Naive thymus-derived CD4-positive, alpha-beta T cell (primary cell): ENCODE measurements at places on chromosomes 12 and 14. TPM values are rescaled to one million over a fixed set of nuclear protein-coding genes. Genes with fewer than 3 reads are reported as not detected.

The DAO gene
- not detected for polyA plus RNA-seq

DNA sequence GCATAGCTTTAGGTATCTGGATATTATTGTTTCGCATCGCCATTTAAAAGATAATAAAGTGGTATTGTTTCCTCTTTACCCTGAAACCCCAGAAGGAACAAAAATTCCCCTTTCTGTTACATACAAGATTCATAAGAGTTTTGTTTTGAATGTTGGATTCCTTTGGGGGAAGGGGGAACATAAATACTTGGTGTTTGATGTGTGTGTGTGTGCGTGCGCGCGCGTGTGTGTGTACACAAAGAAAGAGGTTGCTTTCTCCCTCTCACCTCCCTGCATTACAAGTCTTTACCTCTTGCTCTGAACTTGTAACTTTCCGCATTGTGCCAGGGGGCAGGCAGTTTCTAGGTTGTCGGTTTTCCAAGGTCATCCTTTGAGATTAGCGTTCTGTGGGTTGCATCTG, 76.4 kb downstream of the GPATCH2L start:
- H3K27ac ChIP-seq = no peak overlapping the region
- DNase-seq = no peak
- H3K4me3 ChIP-seq = no peak overlapping the region
- H3K27me3 ChIP-seq = no peaks in the 10 kb centered on the region

DNA sequence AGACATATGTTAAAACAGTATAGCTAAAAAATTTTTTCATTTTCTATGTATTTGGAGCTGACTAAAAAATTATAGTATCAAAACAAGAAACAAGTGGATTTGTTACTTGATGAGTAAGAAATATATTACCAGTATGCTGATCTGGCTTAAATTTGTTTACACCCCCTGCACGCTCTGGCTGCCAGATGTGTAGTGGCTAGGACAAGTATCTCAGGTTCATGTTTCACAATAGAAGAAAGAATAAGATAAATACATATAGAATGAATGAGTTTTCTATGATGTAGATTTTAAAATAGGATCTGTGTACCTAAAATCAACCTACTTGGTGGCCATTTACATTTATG, 13.1 kb downstream of the NAA30 start:
- DNase-seq = no peak
- no peaks in the 10 kb centered on the region for H3K27me3 ChIP-seq
- peaks cover 5% of the 10 kb centered on the region for H3K36me3 ChIP-seq
- H3K4me1 ChIP-seq = no peaks in the 10 kb centered on the region
- H3K4me3 ChIP-seq = no peak overlapping the region
- no peak overlapping the region for H3K27ac ChIP-seq

- no peaks in the 10 kb centered on the region for H3K27me3 ChIP-seq
- DNase-seq = no peak
- no peak overlapping the region for H3K4me3 ChIP-seq
- no peaks in the 10 kb centered on the region for H3K4me1 ChIP-seq
- no peak overlapping the region for H3K27ac ChIP-seq
- no peaks in the 10 kb centered on the region for H3K36me3 ChIP-seq
Observed at GRCh38 chr14:81589381-81590065, 55.9 kb upstream of the SEL1L start.

The RHEBL1 gene
- polyA plus RNA-seq = 1.8 TPM

GRCh38 chr12:130041983-130042812, 120.1 kb upstream of the FZD10 start:
- no peak overlapping the region for H3K4me3 ChIP-seq
- no peak overlapping the region for H3K27ac ChIP-seq
- peak; percentile 45 for DNase-seq

The HCAR1 gene
- not detected for polyA plus RNA-seq

DNA sequence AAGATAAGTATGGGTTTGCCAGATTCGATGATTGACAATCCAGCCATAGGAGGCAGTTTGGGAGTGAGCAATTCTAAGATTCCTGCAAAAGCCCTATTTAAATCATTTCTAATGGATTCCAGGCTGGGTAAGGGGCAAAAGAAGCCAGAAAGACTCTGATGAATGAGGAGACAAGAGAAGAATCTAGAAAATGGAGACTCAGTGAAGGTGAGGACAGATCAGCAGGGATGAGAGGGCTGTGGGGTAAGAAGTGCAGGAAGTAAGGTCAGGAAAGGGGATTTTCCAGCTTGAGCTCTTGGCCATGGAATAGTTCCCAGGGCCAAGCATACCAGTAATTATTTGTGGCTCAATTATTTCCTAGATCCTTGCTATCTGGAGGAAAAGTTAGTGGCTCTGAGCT, 87.3 kb downstream of the TMX1 start:
- no peaks in the 10 kb centered on the region for H3K27me3 ChIP-seq
- H3K27ac ChIP-seq = no peak overlapping the region
- DNase-seq = no peak
- H3K4me3 ChIP-seq = no peak overlapping the region
- no peaks in the 10 kb centered on the region for H3K36me3 ChIP-seq

- peaks cover 18% of the 10 kb centered on the region for H3K4me1 ChIP-seq
- peak overlapping the region; percentile 100 for H3K27ac ChIP-seq
- peak overlapping the region; percentile 94 for H3K4me3 ChIP-seq
- H3K36me3 ChIP-seq = peaks cover 23% of the 10 kb centered on the region
Observed at GRCh38 chr12:57087010-57087690, 1.8 kb upstream of the NAB2 start.

DNA sequence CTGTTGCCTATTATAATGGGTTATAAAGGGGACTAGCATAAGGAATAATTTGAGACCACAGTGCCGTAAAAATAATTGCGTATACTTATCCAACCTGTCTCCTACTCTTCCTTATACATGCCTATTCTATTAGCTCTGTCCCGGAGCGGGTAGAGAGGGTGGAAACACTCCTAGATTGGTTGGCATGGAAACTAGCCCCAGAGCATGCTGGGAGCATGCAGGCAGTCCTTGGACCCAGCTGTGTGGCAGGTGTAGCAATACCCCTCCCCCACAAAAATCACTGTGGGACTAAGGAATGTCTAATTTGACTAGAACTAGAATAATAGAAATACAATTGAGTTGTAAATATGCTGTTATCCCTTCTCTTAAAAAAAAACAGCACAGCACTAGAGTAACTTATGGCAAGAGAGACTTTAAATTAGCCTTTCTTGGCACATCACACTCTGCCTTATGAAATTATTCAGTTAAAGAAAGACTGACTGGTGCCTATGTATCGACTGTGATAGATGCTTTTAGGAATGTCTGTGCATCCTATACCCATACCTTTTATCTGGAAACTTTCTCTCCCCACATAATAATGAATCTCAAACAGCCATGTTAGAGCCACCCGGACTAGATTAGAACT, 244.0 kb upstream of the DAAM1 start:
- no peak overlapping the region for H3K4me3 ChIP-seq
- no peaks in the 10 kb centered on the region for H3K4me1 ChIP-seq
- H3K36me3 ChIP-seq = no peaks in the 10 kb centered on the region
- no peak overlapping the region for H3K27ac ChIP-seq
- no peaks in the 10 kb centered on the region for H3K27me3 ChIP-seq

GRCh38 chr14:68961781-68962584, 17.1 kb downstream of the ACTN1 start:
- peaks cover 94% of the 10 kb centered on the region for H3K4me1 ChIP-seq
- no peaks in the 10 kb centered on the region for H3K27me3 ChIP-seq
- DNase-seq = no peak
